ENCODE measurements at places on chromosomes 2 and 18.

GRCh38 chr2:69122271-69122670, 109.3 kb downstream of the ANTXR1 start:
- no peak for DNase-seq

DNA sequence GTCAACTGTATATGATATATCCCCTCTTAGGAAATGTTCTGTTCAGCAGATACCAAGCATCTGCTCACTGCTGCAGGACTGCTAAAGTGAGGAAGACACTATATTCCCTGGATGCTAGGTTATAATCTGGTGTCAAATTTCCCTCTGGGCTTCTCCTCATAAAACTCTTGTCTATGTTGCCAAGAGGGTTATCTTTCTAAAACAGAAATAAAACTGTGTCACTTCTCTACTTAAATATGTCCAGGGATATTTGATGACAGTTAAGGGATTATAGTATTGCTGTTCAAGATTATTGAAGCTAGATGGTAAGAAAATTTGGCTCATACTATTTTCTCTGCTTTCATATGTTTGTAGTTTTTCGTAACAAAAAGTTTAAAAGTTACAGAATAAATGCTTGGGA, 30.5 kb upstream of the SNRNP27 start:
- DNase-seq, result no peak

DNA sequence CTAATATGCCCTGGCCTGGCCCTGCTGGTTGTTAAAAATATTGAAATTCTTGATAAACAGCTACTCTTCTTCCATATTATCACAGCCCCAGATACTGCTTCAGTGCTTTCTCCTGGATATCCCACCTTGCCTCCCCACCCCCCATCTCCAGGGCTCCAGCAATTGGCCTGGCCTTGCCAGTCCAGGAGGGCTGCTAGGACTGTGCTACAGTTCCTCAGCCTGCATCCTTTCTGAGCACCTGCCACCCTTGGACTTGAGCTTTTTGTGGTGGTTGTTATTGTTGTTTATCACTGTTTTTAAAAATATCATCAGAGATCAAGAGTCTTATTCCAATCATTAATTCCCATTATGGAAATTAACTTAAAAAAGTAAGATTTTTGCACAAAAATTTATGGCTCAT, 13.5 kb downstream of the HNMT start:
- no peak for DNase-seq

DNA sequence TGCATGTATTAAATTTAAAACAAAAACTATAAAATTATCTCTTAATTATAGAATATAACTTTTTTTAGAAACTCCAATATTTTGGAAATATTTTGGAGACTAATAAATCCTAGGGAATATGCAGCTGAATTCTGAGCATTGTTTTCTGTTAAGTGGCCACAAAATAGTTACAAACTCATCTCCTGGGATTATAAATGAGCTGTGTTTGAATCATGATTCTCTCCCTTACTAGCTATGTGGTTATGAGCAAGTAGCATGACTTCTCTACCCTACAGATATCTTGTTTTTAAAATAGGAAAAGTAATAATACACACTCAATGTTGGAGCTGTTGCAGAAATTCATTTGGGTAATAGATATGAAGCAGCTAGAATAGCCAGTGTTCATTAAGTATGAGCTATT, 137.9 kb upstream of the ITGA4 start:
- no peak for DNase-seq

DNA sequence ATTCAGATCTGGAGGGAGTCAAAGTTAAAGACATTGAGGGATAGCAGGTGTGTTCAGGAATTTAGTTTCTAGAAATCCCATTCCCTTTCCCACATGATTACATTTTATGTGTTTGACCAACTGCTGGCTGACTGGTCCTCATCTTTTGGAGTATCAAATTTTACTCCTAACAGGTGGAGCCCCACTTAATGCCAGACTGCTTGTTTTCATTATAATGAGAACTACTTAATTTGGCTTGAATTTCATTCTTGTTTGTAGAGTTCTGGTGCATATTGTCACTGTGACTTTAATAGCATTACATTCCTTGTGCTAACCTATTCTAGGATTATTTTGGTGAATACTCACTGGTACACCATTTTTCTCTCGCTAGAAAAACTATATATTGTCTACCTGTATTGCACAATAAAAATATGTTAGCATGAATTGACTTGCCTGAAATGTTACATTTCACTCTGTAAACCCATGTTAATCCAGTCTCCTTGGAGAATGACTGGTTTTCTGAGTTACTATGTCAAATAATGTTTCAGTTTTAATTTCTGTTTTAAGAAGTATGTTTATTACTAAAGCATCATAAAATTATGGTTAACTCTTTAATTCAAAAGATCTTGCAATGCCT, 98.2 kb downstream of the TANC1 start:
- no peak for DNase-seq

GRCh38 chr2:109475531-109476210, 138.1 kb downstream of the SEPTIN10 start:
- no peak for DNase-seq

- DNase-seq, result no peak
Measured at GRCh38 chr2:118058951-118059350, 29.3 kb upstream of the INSIG2 start.

DNA sequence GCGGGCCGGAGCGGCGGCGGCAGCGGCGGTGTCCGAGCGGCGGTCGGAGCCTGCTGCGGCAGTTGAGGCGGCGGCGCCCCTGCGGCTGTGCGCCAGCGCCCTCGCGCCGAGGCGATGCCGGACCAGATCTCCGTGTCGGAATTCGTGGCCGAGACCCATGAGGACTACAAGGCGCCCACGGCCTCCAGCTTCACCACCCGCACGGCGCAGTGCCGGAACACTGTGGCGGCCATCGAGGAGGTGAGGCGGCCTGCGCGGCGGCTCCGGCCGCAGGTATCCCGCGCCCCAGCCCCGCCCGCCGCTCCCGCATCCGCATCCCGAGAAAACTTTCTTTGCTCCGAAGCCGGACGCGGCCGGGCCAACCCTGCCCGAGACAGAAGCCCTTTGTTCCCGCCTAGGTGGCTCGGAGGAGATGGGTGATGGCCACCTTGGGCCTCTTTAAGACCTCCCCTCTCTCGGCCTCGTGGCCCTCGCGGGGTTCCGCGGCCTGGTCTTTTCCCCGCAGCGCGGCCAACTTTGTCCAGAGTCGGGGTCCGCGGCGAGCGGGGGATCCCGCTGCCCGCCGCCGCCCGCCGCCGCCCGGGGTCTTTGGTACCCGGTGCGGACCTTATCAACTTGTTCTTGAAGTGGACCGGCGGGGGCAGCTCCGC, 504 bp downstream of the ASAP2 start:
- DNase-seq, result no peak

GRCh38 chr2:126764686-126765265, 108.8 kb downstream of the GYPC start:
- no peak for DNase-seq

GRCh38 chr2:217086718-217087117, 226.9 kb upstream of the TNP1 start:
- no peak for DNase-seq

All from T-cell (primary cell).